ENCODE measurements at places on chromosomes 2 and 18.

GRCh38 chr2:32425719-32426141 is 68.9 kb downstream of the BIRC6 start:
- no peak for DNase-seq

GRCh38 chr2:137165968-137166367 is 400.6 kb downstream of the THSD7B start:
- DNase-seq = no peak

DNA sequence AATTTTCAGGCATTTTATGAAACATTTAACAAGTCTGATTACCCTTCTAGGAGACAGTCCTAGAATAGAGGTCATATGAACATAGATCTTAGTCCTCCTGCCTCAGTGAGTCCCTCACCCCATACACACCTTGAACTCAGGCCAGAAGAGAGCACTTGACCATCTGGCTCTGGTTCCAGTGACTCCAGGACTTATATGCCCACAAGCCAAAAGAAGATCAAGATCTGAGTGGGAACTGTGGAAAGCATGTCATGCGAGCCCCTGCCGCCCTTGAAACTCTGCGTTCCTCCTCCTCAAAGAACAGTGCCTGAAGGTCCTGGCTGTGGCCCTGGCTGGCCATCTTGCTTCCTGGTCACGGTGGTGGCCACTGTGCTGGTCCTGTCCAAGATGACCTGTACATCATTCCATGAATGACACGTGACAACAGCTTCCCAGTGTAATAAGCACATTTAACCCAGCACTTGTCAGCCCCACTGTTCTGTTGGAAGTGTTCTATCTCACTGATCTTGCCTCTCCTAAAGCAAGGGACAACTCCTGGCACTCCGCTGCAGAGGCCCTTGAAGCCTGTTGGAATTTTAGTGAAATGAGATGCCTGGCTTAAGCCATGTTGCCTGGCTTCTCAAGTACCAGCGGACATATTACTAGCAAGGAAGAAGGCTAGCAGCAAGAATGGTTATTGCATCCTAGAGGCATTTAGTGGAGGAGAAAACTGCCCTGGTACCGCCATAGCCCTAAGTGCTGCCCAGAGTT is 17.6 kb downstream of the TTC32 start:
- DNase-seq = no peak

GRCh38 chr2:176818076-176818475 is 394.5 kb upstream of the HNRNPA3 start:
- DNase-seq = no peak

DNA sequence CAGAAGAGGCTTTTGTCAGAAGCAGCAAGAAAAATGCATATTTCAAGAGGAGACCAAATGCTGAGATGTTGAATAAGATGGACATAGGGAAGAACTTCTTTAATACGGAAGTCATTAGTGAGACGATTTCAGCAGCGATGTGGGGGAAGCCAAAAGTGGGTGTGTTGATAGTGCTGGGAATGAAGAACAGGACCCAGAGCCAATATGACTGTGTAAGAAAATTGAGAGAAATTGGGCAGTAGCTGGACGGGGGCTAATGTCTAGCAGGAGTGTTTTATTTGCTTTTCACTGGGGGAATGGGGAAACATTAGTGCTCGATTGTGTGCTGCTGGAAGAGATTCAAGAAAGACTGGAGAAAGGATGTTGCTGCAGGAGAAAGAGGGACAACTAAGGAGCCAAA is 788.7 kb upstream of the KLHL29 start:
- DNase-seq = no peak
